ENCODE measurements at places on chromosomes 13 and 19.

- no peak for DNase-seq
Measured at GRCh38 chr13:31192306-31192705, 7.5 kb upstream of the B3GLCT start.

GRCh38 chr13:30308548-30308947, 1.2 kb upstream of the KATNAL1 start:
- DNase-seq, result no peak

- no peak for DNase-seq
Measured at GRCh38 chr13:93726173-93726957, 499.8 kb downstream of the GPC6 start.

- no peak for DNase-seq
Measured at GRCh38 chr13:40456397-40456953, 210.0 kb downstream of the FOXO1 start.

GRCh38 chr19:15315101-15315500, 17.2 kb downstream of the BRD4 start:
- no peak for DNase-seq

GRCh38 chr13:94996445-94996844, 284.1 kb upstream of the SOX21 start:
- DNase-seq, result no peak
